RCC 7860 (cell line): ENCODE measurements at places on chromosomes 7 and 10.
A peak's percentile ranks its signal among the peaks of the same experiment; 100 is the strongest.

- no peak for DNase-seq
Measured at GRCh38 chr10:99685597-99685967, 26.3 kb downstream of the ENTPD7 start.

GRCh38 chr7:112212571-112212970, 6.1 kb downstream of the ZNF277 start:
- DNase-seq = no peak

- no peak for DNase-seq
Measured at GRCh38 chr7:105452085-105452484, 63.4 kb upstream of the SRPK2 start.

DNA sequence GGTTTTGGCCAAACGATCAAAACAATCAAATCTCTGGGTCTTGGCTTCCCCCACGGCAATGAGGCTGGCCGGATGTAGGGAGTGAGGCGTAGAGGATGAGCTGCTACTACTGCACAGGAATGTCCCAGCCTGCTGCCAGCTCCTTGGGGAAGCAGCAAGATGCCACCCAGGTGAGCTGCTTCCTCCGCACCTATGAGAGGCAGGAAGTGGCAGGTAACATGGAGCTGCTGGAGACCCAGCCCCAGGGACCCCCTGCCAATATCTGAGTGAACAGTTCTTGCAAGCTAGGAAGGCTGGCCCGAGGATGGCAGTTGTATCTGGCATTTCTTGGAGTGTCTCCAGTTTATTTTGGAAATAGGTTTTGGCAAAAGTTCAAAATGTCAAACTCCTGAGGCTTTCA, 413.5 kb downstream of the DNAJB6 start:
- DNase-seq = no peak

DNA sequence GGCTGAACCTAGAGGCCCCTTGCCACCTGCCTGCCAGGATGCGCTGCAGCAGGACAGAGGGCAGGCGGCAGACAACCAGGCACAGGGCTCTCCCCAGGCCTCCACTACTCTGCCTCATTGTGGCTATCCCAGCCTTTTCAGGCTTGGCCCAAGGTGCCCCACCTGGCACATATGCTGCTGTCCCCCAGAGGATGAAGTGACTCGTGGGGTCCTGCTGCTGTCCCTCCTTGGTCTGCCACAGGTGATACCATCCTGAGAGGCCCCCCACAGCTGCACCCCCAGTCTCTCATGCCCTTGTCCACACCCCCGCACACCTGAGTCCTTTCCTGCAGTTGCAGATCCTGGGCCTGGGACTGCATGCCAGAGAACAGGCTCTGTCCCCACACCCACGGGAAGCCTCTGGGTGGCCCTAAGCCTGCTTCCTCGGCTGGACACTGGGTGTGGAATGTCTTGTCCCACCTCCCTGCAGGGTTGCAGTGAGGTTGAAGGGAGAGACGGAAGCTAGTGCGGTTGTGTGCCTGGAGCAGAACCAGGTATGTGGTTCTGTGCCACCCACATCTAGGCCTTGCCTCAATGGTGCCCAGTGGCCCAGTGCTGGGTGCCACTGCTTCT, 55.3 kb downstream of the RASGEF1A start:
- DNase-seq = no peak

DNA sequence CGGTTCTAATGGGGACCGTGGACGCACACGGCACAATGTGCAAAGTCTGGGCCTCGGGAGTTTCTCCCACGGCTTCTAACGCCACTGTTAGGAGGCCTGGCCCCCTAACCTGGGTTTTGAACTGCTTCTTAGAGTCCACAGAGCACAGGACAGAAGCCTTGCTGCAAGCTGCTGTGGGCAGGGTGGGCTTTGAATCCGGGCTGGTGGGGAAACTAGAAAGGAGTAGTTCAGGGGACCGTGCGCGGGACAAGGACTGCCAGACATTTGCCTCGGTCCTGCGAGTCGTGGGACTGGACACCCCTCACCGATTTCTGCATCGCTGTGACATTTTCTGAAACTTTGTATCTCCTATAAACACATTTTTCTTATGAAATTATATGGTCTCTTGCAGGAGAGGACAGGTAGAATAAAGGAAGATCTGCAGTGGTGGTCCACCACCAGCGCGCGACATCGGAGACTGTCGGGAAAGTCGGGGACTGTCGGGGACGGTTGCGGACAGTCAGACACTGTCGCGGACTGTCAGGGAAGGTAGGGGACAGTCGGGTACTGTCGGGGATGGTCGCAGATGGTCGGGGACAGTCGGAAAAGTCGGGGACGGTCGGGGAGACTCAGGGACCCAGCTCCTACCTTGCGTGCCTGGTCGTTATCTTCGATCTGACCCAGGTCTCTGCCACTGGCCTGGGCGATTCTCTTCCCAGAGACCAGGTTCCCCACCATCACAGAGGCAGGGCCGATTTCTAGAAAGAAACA, 222.1 kb downstream of the ZMYND11 start:
- DNase-seq = no peak

DNA sequence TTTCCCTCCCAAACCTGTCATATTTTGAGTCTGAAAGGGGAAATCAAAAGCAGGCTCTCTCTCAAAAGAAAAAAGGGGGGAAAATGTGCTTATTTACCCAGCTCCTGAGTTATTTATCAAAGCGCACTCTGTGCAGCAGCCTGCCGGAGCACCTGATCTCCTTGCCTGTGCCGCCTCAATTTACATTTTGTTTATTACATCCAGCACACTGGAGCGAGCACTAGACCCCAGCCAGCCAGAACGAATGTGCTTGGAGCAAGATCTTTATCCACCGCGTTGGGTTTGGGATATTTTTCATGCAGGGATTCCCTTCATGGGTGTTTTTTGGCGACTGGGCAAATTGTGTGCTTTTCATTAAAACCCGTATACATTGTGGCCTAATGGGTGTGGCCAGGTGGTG, 161.9 kb upstream of the INSYN2A start:
- no peak for DNase-seq

GRCh38 chr7:100570954-100571828, 2.5 kb downstream of the SAP25 start:
- DNase-seq = no peak

DNA sequence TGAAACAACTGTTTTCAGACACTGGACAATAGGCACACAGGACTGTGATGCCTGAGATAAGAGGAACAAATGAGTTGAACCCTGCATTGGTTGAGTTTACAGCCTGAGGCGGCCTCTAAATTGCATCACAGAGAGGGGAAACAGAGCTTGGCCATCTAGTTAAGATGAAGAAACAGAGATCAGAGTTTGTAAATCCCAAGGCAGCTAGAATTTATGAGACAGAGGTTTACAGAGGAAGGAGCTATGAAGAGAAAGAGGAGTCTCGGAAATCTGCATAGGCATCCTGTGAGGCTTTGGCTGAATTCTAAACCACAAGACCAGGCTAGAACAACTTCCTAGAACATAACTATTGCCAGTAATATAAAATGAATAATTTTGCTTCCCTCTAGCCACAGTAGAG, 41.0 kb upstream of the OIT3 start:
- DNase-seq = no peak

DNA sequence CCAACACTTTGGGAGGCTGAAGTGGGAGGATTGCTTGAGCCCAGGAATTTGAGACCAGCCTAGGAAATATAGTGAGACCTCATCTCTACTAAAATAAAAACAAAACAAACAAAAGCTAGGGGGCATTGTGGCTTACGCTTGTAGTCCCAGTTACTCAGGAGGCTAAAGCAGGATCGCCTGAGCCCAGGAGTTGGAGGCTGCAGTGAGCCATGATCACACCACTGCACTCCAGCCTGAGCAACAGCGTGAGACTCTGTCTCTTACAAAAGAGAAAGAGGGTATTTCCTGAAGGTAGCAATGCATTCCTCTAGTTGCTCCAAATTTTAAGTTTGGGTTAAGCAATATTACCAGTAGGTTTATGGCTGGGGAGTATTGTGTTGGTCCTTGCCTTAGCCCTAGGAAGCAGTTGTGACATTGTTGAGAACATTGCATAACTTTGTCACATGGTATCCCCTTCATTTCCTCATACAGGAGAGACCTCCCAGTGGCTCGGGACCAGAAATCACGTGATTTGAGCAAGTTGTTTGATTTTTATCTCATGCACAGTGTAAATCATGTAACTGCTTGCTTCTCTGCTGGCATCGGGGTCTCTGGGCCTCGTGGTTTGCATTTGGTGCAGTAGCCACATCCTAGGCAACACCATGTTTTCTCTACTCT, 23.3 kb upstream of the SMARCD3 start:
- DNase-seq = no peak

GRCh38 chr7:151307536-151307935, 34.1 kb upstream of the NUB1 start:
- DNase-seq = no peak

DNA sequence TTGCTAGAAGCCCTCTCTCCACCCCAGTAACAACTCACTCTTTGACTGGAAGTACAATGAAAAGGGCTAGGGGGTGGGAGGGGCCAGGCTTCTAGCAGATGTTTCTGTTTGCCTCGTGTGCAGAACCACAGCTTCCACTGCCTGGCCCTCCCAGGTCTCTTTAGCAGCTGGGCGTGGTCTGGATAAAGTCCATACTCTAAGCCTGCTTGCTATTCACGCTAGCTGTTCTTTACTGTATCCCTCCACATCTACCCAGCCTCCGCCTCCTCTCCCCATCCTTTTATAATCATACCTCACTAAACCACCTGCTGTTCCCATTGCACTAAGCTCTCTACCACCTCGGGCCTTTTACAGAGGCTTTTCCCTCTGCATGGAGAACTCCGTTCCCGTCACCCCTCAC, 288.8 kb downstream of the CAMK1D start:
- no peak for DNase-seq

DNA sequence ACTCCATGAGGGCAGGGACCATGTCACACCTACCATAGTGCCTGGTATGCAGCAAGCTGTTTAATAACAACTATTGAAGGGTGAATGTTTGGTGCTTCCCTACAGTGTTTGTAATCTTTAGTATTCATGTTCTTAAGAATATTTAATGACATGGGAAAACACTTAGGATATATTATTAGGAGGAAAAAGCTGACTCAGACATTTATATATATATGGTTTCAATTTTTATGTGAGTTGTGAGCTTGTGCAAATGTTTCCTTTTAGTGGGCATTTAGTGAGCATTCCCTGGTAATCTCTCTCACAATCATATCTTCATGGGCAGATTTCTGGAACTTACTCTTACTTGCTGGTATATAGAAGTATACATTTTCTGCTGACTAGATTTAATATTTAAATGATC, 359.1 kb downstream of the EXOC4 start:
- no peak for DNase-seq

GRCh38 chr10:69879634-69880257, 78.0 kb downstream of the COL13A1 start:
- DNase-seq = no peak

DNA sequence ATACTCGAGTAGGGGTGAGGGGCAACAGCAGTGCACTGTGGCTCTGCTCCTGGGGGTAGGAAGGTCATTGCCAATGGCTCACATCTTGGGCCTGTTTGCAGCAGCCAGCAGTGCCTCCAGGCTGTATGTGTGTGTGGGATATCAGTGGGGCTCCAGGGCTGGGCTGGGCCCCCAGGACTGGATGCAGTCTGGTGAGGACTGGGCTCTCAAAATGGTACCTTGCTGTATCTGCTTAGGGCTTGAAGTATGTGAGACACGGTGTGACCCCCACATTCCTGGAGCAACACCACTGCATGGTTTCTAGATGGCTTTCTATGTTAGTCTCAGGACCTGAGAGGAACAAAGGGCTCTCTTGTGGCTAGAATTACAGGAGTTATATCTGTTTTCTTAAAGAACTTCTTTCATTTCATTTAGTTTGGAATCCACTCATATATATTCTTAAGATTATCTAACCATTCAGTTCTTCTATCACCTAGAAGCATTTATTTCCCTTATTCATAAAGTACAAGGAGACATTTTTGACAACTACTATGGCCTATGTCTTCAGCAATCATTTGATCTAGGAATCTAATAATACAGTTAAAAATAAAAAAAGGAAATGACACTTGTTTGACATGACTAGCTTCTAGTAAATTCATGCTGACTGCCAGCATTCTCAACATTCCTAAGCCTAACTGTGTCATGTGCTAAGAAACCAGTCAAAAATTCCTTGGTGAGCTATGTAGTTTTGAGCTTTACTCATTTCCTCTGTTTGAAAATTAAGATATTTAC, 443.2 kb upstream of the SEMA3A start:
- DNase-seq = peak; percentile 93

- no peak for DNase-seq
Measured at GRCh38 chr7:156993021-156993924, 17.2 kb downstream of the MNX1 start.

DNA sequence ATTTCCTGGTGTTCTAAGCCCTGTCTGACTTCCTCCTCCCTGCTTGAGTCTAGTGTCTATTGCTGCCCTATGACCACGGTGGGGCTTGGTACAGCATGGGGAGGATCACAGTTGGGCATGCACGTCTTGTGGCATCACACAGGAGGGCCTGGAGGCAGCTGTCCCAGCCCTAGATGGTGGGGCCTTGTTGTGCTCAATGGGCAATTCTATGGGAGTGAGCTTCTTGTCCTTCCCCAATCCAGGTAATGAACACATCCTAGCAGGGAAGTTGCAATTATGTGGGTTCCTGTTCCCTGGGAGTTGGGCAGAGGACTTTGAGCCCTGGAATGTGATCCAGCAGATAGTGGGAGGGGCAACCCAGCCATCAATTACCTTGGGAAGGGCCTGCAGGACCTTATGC, 10.8 kb upstream of the FAM3C start:
- DNase-seq = no peak

GRCh38 chr10:77638321-77639101, 903 bp upstream of the KCNMA1 start:
- DNase-seq = no peak

DNA sequence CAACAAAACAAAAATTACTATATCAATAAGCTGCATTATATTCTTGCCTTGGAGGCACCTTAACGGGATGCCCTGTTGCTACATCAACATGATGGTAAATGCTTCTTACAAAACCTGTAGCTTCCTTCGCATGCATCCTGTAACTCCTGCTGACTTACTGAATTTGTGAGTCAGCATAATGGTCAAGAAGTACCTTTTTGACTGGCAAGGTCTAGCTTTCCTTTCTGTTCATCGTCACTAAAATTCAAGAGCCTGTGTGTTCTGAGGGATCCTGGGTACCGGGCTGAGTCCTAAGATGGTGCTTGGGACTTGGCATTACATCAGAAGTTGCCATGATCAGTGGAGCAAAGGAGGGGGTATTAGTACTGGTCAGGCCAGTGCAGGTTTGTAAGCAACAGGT, 4.9 kb downstream of the PFKFB3 start:
- peak; percentile 47 for DNase-seq

DNA sequence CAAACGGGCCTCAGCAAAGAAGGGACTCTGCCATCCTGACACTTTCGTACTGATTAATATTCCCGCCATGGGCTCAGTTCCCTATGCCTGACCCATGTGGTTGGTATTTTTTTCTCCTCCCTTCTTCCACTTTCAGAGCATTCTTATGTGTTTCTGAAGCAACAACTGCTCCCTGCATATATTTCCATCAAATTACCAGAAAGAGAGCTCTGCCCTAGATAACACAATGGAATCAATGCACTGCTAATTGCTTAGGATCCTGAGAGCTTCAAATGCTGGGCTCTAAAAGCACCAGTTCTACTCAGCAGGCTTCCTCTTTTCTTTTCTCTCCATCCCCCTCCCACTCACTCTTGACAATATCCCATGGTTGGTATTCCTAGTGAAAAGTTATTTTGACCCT, 5.3 kb downstream of the TECTB start:
- no peak for DNase-seq
